ENCODE measurements at places on chromosomes 11 and 22.

- no peak for DNase-seq
Observed at GRCh38 chr11:67293090-67293489, 4.0 kb downstream of the ANKRD13D start.

- no peak for DNase-seq
Observed at GRCh38 chr11:84788220-84788619, 838.9 kb downstream of the DLG2 start.

DNA sequence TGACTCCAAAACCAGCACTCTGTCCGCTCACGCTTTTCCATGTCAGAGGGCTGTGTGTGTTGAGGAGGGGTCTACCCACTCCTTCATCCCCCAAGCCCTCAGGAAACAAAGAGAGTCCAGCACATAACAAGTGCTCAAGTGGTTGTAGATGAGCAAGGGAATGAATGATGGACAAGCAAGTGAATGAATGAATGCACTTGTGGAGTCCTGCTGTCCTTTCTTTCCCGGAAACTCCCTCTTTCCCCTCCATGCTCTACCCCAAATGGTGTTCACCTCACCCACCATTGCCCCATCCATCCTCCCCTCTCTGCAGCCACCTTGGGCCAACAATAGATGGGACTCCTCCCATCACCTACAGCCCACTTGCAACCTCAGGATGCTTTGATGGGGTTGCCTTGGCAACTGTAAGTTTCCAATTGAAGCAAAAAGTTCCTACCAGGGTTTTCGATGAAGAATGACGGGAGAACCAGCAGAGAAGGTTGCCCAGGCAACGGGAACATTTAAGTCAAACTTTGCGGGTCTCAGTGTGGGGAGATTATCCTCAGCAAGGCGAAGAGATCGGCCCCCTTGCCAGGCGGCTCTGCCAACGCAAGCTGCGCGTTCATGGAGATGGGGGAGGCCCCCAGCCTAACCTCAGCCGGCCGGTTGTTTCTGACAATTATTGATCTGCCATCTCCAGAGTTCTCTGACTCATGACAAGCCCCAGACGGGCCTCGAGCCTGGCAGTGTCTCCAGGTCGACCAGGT, 51.1 kb downstream of the MCM5 start:
- no peak for DNase-seq

- DNase-seq, result no peak
Observed at GRCh38 chr11:68872216-68873003, 30.7 kb upstream of the CPT1A start.

GRCh38 chr22:19750507-19751490, 9.8 kb upstream of the TBX1 start:
- DNase-seq, result no peak

- DNase-seq, result no peak
Observed at GRCh38 chr11:70210051-70210501, 7.0 kb downstream of the FADD start.

- DNase-seq, result no peak
Observed at GRCh38 chr11:29119707-29120618, 896.9 kb downstream of the KCNA4 start.

DNA sequence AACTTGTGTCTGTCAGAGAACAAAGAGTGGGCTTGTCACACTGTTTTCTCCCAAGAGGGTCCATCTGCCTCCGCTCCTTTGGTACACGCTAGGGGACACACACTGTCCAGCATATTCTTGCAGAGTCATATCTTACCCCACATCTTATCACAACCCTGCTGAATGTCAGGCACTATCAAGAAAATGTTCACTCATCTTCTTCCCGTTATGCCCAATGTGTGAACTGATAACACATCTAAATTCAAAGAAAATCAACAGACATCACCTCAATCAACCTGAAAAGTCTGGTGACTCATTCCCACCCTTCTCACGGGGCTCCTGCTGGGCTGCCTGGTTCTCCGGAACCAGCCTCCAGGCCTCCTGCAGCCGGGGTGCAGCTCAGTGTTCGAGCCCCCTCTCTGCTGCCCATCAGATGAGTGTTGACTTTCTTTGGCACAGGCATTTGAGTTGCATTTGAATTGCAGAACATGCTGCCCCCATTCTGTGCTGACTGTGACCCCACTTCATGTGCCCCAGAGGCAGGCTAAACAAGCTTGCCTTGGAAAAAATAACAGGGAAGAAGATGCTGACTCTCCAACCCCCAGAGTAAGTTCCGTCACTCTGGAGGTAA, 19.4 kb downstream of the GRAP2 start:
- peak; percentile 79 for DNase-seq

- DNase-seq, result no peak
Observed at GRCh38 chr11:57566905-57567514, 462 bp downstream of the UBE2L6 start.

- DNase-seq, result no peak
Observed at GRCh38 chr11:15851051-15851498, 505.3 kb downstream of the SOX6 start.

DNA sequence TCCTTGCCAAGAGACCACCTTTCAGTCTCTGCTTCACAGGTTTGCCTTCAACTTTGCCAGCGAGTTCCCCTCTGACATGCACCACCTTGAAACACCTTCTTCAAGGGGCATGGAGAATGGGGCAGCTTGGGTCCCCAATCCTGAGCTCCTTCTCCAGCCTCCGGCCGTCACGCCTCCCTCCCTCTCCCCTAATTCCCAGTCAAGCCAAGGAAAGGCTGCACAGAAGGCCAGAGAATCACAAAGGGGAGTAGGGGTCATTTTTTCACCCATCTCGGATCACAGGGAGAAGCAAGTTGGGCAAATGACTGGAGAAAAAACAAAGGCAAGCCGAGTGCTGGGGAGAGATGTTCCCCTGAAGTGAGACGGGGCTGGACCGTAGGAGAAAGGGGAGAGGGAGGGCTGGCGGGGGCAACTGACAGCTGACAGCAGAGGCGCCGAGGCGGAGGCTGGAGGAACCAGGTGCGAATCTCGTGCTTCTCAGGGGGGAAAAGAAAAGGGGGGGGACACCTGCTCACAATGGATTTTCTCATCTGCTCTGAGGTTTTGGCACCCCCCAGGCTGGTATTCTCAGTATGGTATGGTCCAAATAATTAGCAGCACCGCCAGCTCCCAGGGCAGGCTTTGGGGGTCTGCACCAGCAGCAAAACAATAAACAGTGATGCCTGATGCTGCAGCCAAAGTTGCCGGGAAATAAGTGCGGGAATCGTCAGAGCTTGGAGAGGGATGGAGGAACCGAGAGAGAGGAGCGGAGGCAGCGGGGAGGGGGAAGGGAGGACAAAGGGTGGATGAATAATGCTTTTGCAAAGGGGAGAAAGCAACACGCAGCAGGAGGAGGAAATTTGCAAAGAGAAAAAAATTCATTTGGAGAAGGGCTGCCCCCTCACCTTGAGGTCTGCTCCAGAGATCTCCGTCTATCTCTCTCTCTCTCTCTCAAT, 644 bp downstream of the YPEL4 start:
- no peak for DNase-seq

DNA sequence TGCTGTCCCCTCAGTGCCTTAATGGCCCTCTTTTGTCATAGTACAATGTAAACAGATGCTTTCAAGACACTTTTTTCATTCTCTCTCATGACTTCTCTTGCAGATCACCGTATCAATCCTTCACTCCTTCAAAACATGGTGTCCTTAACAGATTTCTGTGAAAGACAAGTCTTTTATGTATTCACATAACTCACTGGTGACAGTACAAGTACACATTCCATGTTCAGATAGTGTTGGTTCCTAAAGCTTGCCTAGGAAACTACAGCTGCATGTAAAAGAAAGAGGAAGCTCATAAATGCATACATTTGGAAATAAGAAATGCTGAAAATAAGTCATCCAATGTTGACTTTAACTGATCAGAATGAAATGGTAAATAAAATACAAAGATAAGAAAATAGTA, 5.0 kb upstream of the OR52E6 start:
- no peak for DNase-seq

DNA sequence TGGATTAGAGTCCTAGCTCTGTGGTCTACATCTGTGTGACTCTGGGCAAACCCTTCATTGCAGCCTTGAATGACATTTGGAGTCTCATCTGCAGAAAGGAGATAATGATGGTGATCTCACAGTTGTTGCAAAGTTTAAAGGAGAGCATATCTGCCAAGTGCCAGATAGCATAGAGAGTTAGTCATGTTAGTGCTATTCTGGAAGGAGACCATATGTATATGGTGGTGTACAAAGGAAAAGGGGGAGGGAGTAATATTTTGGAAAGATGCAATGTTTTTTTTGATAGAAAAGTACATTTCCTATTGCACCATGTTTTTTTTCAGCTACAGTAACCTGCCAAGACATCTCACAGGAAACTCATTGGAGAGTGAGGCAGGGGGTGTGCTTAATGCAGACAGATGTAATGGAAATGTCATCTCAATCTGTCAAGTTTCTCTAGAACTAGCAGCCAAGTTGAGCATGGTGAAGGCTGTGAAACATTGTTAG, 92.1 kb upstream of the NARS2 start:
- DNase-seq, result no peak

DNA sequence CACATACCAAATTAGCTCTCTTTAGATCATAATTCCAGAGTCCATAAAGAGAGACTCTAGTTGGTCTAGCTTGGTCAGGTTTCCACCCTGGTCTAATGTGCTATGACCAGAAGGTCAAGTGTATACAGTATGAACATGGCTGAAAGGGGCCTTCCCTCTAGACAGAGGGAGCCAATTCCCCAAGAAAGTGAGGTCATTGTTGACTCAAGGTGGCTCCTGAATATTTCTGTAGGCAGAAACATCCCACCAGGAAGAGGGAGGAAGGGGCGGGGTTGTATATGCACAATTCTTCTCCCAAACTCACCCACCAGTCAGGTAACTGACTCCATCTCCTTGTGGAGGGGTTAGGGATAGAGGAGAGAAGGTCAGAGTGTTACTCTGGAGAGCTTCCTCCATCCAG, 281.8 kb upstream of the PLET1 start:
- DNase-seq, result no peak

DNA sequence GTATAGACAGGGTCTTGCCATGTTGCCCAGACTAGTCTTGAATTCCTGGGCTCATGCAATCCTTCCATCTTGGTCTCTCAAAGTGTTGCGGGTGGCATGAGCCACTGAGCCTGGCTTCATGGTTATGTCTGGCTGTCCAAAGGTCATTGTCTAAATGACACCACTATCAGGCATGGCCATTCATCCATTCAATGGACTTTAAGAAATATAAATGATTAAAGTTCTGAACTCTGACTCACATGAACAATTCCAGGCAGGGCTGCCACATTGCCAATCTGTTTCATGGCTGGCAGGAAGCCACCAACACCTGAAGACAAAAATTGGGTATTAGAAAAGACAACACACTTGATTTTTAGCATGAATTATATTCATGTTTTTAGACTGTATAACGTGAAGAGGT, 4.1 kb downstream of the RTCB start:
- DNase-seq, result no peak

- DNase-seq, result no peak
Observed at GRCh38 chr22:50219800-50220602, 19.2 kb downstream of the SELENOO start.

DNA sequence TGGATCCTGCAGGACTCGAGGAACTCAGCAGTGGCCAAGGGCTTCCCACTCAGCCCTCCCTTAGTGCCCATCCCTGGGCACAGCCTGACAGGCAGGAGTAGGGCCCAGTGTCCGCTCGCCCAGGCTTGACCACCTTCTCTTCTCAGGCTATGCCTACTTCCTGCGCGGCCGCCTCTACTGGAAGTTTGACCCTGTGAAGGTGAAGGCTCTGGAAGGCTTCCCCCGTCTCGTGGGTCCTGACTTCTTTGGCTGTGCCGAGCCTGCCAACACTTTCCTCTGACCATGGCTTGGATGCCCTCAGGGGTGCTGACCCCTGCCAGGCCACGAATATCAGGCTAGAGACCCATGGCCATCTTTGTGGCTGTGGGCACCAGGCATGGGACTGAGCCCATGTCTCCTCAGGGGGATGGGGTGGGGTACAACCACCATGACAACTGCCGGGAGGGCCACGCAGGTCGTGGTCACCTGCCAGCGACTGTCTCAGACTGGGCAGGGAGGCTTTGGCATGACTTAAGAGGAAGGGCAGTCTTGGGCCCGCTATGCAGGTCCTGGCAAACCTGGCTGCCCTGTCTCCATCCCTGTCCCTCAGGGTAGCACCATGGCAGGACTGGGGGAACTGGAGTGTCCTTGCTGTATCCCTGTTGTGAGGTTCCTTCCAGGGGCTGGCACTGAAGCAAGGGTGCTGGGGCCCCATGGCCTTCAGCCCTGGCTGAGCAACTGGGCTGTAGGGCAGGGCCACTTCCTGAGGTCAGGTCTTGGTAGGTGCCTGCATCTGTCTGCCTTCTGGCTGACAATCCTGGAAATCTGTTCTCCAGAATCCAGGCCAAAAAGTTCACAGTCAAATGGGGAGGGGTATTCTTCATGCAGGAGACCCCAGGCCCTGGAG, 3.3 kb upstream of the SMARCB1 start:
- no peak for DNase-seq

DNA sequence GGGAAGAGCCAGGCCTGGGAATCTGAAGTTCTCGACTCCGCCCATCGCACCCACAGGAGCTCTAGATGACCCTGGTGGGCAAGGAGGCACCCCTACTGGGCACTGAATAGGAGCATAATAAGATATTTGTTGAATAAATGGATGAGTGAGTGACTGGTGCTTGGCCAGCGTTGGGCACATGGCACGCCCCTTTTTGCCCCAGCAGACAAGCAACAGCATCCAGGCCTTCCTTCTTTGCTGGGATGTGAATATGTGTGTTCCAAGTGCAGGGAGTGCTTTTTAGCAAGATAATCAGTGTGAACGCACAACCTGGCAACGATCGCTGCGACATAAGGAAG, 443 bp upstream of the CELF1 start:
- no peak for DNase-seq

- no peak for DNase-seq
Observed at GRCh38 chr11:9851366-9851765, 187.5 kb downstream of the SWAP70 start.

GRCh38 chr11:58391879-58392278, 14.8 kb downstream of the OR5B3 start:
- no peak for DNase-seq

GRCh38 chr11:35373284-35373933, 45.9 kb downstream of the SLC1A2 start:
- no peak for DNase-seq

GRCh38 chr11:47646019-47646418, 3.7 kb upstream of the MTCH2 start:
- no peak for DNase-seq

DNA sequence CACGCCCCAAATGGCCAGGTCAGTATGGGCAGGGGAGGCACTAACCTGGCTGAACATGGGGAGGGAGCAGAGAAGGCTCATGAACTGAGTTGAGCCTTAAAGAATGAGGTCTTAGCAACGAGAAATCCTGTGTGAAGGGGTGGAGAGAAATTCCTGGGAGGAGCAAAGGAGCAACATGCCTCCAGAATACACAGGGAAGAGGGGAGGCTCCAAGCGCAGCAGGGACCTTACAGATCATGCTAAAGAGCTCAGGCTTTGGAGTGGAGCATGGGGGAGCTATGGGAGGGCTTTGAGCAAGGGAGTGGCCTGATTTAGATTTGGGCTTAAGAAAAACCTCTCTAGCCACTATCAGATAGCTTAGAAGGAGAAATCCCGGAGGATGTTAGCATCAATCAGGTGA, 88.1 kb downstream of the MN1 start:
- no peak for DNase-seq

All from stimulated activated CD8-positive, alpha-beta memory T cell treated with anti-CD3 and anti-CD28 coated beads, Interleukin-4, amount 100 ng/mL, for 48 hours (primary cell).